CD4-positive, alpha-beta T cell treated with Interferon gamma for 1 hour (primary cell): ENCODE measurements at places on chromosomes 12 and 14.

DNA sequence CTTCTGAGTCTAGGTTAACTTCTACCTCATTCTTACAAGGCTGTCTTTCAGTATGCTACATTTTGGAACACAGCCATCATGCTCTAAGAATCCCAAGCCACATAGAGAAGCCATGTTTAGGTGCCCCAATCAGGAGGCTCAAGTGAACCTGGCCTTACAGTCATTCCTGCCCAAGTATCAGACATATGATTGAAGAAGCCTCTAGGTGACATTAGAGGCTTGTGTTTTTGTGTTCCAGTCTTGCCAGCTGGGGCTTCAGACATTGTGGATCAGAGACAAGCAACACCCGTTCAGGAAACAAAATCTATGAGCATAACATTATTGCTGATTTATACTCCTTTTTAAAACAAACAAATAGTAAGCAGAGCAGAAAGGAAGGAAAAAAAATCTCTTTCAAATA lies 8.1 kb upstream of the SLC16A7 start:
- no peak for DNase-seq

DNA sequence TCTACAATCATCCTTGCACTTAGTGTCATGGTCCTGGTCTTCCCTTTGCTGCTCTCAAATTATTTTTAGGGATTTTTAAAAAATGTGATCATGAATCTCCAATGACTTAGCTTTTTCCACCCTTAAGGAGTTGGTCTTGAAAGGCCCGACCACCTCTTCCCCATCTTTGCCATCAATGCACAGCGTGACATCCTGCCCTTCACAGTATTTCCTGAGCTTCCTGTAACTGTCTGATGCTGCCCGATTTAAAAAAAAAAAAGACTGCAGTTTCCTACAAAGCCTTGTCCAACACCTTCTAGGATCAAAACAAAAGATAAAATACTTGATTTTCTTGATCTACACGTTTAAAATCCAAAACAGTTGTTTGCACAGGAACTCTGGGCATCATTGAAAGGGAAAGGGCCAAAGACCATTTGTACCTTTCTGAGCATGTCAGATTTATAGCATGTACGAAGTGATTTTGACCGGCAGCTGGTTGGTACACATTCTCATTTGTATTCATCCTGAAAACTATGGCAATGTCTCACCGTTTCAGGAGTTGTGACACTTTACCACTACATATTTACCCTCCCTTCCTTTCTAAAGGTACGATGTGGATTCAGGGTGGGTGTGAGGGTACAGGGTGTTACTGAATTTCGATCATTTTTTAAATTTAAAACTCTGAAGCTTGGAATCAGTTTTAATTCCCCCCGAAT lies 7.4 kb upstream of the ELK3 start:
- no peak for DNase-seq

DNA sequence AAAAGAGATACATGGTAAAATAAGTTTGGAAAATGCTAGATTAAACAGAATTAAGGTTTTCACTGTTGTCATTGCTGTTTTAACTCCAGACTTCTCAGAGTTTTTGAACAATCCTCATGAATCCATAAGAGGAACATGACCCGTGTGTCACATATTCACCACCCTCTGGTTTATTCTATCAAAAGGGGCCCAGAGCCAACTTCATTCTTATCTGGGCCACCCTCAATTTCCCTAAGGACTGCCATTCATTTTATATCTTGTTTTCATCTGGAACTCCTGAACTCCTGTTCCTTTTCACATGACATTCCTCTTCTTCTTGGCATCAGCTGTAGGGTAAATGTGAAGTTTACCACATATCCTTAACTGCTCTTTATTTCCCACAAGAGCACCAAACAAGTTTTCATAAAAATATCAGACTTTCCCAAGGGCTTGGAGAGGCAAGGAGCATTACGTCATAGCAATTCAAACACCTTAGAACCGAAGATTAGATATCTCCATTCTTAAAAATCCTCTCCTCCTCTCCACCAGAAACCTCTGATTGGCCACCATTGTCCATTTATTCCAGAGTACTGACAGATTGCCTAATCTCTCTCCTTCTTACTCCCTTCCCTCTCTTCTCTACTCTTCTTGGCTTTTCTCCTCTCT lies 225.2 kb downstream of the SEC23A start:
- DNase-seq, result no peak

DNA sequence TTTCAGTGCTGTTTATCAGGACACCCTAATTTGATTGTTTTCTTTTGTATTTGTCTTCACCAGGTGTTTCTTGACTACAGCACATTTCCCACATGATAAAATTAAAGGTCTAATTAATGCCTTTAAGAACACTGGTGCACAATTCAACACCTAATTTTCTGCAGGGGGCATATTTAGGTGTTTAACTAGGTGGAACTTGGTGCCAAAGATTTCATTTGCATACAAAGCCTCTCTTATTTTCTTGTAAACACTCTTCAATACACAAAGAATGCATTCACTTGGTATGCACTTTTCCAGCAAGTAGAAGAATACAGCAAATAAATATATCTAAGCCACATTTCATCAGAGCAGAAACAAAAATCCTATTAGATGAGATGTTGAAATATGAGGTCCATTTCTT lies 646.2 kb upstream of the FOXG1 start:
- DNase-seq, result no peak

DNA sequence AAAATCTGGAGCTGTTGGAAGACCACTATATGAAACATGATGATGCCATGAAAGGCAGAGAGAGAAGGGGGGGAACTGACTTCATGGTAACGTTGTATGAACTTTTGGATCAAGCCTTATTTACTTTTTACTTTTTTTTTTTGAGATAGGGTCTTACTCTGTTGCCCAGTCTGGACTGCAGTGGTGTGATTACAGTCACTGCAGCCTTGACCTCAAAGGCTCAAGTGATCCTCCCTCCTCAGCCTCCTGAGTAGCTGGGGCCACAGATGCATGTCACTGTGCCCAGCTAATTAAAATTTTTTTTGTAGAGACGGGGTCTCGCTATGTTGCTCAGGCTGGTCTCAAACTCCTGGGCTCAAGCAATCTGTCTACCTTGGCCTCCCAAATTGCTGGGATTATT lies 31.3 kb upstream of the CTDSP2 start:
- no peak for DNase-seq

DNA sequence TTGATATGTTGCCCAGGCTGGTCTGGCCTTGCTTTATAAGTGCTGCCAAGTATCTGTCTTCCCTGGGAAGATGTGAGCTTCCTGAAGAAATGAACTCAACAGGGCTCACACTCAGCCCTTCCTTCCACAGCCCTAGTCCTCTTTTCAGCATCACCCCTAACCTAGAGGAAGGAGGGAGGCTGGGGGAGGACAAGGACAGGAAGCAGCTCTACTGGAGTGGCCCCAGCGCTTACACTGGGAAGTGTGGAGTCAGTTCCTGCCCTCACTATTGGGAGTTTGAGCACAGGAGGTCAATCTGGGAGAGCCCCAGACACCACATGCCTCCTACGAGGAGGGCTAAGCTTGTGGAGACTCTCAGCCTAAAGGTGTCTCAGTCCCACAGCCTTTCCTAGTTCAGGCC lies 16.8 kb downstream of the GALNT6 start:
- no peak for DNase-seq

GRCh38 chr12:61412201-61412600 lies 848.0 kb upstream of the USP15 start:
- DNase-seq, result no peak

- no peak for DNase-seq
Observed at GRCh38 chr14:102930753-102931579, 8.5 kb downstream of the AMN start.

DNA sequence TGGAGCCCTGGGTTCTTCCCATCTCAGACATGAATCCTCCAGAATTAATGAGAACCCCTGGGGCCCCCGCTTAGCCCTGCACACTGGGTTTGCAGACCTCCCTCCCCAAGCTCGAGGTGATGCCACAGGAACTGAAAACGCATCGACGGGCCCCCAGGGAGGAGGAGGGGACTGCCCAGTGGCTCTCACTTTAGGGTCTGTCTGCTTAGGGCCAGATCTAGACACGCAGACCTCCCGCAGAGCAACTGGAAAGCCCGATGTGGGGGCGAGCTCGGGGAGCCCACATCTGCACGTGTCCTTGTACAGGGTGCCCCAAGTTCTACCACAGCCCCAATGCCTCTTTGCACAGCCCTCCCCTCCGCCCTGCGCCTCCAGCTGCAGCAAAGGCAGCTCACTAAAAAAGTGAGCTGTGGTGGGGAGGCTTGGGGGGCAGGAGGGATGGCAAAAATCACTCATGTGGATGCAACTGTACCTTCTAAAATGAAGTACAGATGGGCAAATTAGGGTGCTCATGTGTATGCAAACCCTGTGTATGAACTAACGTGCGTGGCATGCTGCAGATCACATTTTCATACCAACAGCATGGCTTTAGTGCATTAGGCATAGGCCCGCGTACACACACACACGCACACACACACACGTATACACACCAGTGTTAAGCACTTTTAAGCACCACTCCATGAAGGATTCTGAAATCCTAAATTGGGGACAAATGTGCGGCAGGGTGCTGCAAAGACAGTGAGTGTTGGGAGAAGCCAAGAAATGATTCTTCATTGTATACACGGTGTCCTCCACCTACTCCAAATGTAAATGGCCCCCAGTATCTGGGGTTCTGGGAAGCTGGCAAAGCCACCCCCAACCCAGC lies 99.9 kb upstream of the MAP1LC3B2 start:
- no peak for DNase-seq

DNA sequence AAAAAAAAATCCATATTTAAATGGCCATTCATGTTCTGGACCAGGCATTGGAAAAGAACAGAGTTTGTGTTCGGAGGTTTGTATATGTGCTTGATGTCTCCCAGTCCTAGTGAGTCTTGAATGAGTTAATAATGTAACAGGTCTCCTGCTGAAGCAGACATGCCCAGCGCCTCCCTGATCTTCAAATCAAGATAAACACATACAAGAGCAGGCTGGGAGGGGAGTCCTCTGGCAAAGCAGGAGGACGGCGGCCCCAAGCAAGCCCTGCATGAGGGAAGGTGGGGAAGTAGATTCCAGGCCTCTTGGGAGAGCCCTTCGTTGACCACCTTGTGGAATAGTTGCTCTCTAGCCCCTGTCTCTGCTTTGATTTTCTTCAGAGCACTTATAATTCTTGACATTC lies 156.3 kb downstream of the ZFP36L1 start:
- DNase-seq, result no peak

GRCh38 chr12:50506753-50507473 lies 2.1 kb downstream of the DIP2B start:
- no peak for DNase-seq

DNA sequence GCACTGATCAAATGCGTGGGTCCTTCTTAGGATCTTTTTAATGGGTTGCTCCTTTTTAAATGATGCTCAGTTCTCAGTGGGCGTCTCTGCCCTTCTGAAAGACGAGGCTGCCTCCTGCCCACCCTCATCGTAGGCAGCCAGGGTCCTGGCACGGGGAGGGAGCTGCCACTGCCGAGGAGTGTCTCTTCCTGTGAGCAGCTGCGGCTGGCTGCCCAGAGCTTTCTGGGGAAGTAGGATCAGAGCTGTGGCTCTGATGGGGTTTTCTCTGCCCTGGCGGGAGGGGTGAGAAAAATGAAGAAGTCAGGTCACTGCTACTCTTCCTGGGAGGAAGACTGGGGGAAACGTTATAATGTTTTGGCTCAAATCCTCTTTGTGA lies 31.1 kb upstream of the BEGAIN start:
- peak; percentile 37 for DNase-seq

GRCh38 chr14:75648066-75648838 lies 12.4 kb downstream of the ERG28 start:
- DNase-seq, result no peak

DNA sequence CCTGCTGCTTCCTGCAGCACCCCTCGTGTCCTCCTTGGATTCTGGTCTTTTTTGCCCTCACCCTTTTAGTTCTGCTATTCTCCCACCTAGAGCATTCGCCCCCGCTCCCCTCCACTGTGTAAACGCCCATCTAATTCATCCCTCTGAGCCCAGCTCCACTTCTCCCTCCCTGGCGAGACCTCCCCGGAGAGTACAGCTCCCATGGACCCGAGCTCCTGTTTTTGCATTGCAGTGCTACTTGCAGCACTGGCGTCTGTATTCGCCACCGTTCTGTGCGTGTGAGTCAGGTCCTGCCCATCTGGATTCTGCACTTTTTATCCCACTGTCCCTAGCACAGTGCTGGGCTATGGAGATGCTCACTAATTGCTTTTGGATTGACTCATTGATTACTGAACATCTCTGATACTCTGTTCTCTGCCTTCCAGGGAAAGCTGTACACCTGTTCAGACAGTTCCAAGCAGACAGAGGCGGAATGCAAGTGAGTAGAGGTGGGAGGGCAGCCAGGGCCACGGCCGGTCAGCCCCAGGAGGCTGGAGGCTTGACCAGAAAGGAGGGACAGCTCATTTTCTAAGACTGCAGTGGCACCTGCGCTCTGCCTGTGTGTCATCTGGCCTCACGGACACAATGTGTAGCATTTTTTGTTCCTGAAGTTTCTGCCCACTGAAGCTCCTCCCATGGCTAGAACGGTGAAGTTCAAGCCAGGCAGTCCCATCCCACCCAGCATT lies 188.4 kb upstream of the FKBP4 start:
- DNase-seq, result no peak

- DNase-seq, result peak; percentile 37
Observed at GRCh38 chr12:40158592-40159111, 52.8 kb upstream of the SLC2A13 start.
